ENCODE measurements at places on chromosomes 11 and 22. TPM values are rescaled to one million over a fixed set of nuclear protein-coding genes. Genes with fewer than 3 reads are reported as not detected.

The PRR33 gene
- not detected for total RNA-seq

The SCGB2A2 gene
- not detected for total RNA-seq

The MCAT gene
- 21.7 TPM for total RNA-seq

The DDTL gene
- total RNA-seq: not detected

The PLEKHB1 gene
- total RNA-seq: 0.46 TPM

The ABTB2 gene
- total RNA-seq: 1.5 TPM

The RAB39A gene
- total RNA-seq: 0.58 TPM

The HBG2 gene
- not detected for total RNA-seq

The CDCA5 gene
- total RNA-seq: 62.1 TPM

The SHISAL1 gene
- 1.3 TPM for total RNA-seq

The FAM227A gene
- 1.4 TPM for total RNA-seq

The TTC12 gene
- total RNA-seq: 15.2 TPM

The VSTM5 gene
- not detected for total RNA-seq

The LMNTD2 gene
- 1.3 TPM for total RNA-seq

The FIBP gene
- total RNA-seq: 171 TPM

The MRGPRE gene
- total RNA-seq: not detected

The MAFF gene
- total RNA-seq: 31.7 TPM

The RBX1 gene
- total RNA-seq: 53.3 TPM

The AGBL2 gene
- total RNA-seq: 0.38 TPM

The PGGHG gene
- 5.2 TPM for total RNA-seq

The SCGB1C1 gene
- total RNA-seq: not detected

The ART1 gene
- not detected for total RNA-seq

The DRAP1 gene
- 383 TPM for total RNA-seq

The OR52E2 gene
- total RNA-seq: not detected

The NXPE2 gene
- 0.13 TPM for total RNA-seq

The PKDREJ gene
- total RNA-seq: not detected

The BAIAP2L2 gene
- 0.06 TPM for total RNA-seq

The FOXRED2 gene
- total RNA-seq: 14.8 TPM

The PARVG gene
- not detected for total RNA-seq

The CCDC89 gene
- 6.6 TPM for total RNA-seq

The LRRC56 gene
- total RNA-seq: 0.17 TPM

The C11orf65 gene
- 0.83 TPM for total RNA-seq

The OR4A16 gene
- total RNA-seq: not detected

The OR6T1 gene
- total RNA-seq: not detected

The APOBEC3A gene
- total RNA-seq: not detected

The GUCY1A2 gene
- total RNA-seq: not detected

The OR5T2 gene
- total RNA-seq: not detected

The SCN3B gene
- not detected for total RNA-seq

The TIMM8B gene
- 17.2 TPM for total RNA-seq

The RTN4RL2 gene
- total RNA-seq: 0.38 TPM

The FUT4 gene
- 4.7 TPM for total RNA-seq

The SYT9 gene
- not detected for total RNA-seq

The NRXN2 gene
- 50.4 TPM for total RNA-seq

The GNAZ gene
- 6.1 TPM for total RNA-seq

The OR2D2 gene
- not detected for total RNA-seq

The BEST1 gene
- 3.5 TPM for total RNA-seq

The PGA5 gene
- total RNA-seq: 2.0 TPM

The LMF2 gene
- 87.5 TPM for total RNA-seq

The SLC16A8 gene
- total RNA-seq: not detected

The DRG1 gene
- 99.8 TPM for total RNA-seq

The SYNGR1 gene
- 0.45 TPM for total RNA-seq

The ENTHD1 gene
- not detected for total RNA-seq

The GAB4 gene
- not detected for total RNA-seq

The OR8G5 gene
- not detected for total RNA-seq

The FAU gene
- 445 TPM for total RNA-seq
